ENCODE measurements at places on chromosomes 5 and 9.

DNA sequence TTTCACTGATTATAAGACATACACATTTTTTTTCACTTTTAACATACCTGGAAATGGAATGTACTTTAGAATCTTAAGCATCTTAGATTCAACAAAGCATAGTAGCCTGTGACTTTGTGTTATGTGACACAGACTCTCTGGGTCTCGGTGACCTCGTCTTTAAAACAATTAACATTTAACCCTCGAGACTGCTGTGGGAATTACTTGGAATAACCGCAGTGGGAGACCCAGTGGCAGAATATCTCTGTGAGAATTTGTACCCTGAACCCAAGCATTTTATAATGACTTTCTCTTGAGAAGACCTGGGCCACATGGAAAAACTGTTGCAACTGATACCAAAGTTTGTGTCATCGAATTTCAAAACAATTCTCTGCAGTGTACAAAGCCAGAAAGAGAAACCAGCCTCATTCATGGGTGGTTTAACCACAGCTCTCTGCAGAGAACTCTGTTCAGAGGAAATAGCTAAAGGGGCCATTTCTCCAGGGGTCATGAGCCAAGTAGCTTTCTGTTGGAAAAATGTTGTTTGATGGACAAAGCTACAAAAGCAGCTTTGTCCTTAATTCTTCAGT, 10.0 kb upstream of the RETREG1 start:
- DNase-seq: no peak

DNA sequence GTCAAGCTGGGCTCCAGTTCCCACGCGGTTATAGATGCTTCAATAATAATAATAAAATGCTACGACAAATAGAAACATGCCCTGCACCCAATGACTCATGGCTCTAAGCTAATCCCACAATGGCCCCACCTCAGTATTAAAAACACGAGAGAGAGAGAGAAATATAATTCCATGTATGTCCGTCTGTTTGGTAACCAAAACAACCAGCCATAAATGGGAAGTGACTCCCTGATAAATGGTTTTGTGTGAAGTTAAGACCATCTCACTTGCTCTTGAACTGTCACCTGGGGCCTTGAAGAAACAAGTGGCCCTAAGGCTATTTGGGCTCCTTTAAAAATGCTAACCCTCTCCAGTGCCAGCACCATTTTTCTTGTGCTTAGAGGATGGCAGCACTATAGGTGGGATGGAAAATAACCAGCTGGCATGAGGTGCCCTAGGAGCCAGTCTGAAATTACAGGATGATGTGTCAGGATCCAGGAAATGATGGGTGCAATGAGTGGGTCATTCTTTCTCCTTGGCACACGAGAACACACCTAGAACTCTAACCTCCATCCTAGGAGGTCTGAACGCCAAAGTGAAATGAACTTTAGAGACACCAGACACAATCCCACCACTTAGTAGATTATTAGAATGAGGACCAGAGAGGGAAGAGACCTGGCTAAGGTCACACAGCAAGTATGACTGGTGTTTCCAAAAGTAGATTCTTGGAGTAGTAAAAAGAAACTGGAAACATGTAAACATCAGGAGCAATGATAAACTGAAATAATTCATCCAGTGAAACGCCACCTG, 35.7 kb upstream of the ADRB2 start:
- peak; percentile 98 for DNase-seq

GRCh38 chr5:156208271-156208670, 118.7 kb upstream of the SGCD start:
- DNase-seq: no peak

DNA sequence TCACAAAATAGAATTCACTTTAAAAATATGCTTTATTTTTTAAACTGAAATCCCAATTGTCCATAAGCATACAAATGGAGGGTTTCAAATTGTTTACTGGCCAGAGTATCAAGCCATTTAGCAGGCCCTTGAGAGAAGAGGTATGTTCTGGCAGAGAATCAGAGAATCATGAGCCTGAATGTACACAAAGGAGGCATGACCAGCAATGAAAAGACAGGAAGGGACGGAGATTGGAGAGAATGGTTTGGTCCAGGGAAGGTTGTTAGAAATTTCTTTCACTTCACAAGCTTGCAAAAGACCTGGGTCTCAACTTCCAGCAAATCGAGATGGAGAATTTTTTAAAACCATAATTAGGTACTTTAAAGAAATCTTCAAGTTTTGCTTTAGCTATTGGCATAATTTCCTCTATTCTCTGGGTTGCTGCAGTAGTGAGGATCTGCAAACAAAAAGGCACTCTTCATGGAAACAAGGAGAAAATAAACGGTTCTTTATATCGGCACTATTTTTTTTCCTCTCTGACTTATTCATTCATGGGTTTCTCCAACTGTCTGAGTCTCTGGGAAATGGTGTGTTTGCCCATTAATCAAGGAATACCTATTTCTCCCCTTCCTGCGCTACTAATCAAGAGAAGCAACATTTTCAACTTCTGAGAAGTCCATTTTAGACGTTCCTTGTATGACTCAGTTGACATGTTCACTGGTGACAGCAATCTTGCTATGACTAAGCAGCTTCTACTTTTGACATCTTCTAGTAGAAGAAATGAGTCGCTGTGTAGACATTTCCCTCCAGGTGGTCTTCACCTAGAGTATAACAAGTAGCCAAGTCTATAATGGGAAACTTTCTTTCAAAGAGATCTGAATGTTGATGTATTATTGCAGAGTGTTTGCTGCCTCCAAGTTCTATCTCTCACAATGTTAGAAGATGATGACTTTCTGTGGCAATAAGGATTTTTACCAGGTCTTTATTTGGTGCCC, 23.1 kb upstream of the ERCC6L2 start:
- DNase-seq: peak; percentile 90

DNA sequence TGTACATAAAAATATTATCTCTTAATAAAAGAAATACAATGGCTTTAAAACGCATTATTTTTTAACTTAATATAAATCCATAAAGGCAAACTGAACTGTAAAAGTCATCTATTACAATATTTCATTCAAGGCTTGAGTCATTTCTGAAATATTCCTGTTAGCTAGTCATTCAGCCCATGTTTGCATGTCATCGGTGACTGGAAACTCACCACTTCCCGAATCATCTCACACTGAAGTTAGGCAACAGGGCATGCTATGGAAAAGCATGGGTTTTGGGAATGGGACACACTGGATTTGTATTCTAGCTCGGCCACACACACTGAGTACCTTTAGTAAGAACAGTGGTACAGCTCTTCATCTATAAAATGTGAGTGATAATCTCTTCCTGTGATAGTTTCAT, 691.1 kb upstream of the C9orf72 start:
- DNase-seq: peak; percentile 81

DNA sequence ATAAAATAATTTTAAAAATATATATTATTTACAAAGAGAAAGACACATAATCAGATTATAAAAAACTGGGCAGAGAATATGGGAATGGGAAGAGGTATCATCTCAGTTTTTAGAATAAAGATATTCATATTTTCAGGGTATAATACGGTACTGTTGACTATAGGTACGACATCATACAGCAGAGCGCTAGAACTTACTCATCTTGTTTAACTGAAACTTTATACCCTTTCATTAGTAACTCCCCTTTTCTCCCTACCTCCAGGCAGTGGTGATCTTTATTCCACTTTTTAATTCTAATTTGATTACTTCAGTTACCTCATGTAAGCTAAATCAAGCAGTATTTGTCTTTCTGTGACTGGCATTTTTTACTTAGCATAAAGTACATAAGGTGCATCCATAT, 742.1 kb downstream of the MTRR start:
- no peak for DNase-seq

DNA sequence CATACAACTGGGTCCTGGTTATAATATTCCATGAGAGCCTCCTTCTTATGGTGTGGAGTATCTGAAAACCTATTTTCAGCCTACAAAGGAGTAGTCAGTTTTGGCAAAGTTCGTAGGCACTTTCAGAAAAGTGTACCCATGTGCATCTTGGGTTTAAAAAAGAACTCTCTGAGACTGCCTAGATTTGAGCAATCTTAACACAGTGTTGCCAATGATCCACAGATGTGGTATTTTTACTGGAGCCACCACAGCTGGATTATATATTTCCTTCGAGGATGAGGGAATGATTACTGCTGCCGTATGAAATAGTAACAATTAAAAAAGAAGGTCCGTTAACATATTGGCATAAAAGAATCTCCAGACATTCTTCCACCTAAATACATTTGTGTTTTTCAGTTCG, 1.1 kb downstream of the PALM2AKAP2 start:
- no peak for DNase-seq
